ENCODE measurements at places on chromosomes 2 and 18. TPM values are rescaled to one million over a fixed set of nuclear protein-coding genes. Genes with fewer than 3 reads are reported as not detected.
A peak's percentile ranks its signal among the peaks of the same experiment; 100 is the strongest.

DNA sequence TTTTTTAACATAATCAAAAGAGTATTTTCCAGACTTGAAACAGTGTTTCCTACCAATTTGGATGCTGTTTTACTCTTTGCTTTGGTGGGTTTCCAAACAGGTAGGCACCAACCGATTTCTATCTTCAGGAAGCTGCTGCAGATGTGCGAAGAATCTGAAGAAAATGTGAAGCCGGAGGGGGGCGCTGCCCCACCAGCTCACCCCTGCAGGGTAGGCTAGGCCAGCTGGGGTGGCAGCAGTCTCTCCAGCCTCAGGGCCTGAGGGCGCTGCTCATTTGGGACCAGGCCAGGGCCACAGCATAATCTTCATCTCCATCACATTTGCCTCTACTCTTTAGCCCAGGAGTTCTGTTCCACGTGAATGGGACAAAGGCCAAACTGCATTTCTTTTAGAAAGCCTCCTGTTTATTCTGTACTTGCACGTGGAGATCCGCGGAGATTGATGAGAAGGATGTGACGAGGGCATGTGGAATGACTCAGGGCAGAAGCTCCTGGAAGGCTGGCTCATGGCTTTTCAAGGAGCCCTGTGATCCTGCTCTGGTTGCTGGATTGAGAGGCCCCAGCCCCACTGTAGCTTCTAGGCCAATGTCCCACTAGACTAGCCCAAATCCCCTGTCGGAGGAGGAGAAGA, 84.2 kb upstream of the FAM136A start:
- DNase-seq: no peak

DNA sequence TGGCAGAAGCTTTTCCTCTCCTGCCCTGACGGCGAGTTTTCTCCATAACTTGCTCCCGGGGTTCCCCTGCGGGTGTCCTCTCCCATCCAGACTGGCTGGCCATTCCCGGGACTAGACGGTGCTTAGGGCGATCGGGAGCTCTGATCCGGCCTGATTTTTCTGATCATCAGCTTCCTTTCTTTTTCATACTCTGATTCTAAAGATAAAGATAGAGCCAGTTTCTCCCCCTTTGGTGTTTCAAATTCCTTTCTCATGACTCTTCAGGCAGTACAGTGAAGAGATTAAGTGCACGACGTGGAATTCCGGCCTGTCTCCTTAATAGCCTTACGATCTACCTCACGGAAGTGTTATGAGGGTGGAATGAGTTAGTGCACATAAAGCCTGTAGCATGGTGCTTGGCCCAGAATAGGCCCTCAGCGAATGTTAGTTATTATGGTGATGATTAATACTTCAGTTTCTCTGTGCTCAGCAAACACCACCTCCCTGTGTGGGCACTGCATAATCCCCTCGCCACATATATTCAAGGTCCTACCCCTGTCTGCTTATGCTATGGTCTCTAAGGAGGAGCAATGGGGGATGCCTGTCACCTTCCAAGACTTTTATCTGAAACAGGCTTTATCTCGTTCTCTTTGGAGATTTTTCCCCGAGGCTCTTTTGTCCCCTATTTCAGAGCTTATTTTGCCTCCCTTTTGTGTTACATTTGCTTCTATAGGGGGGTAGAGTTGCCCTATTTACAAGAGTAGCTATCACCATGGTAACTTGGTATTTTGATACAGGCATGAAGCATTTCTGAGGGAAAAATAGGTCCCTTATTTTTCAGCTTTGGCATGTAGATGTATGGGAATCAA, 254.8 kb downstream of the CDH2 start:
- no peak for DNase-seq

DNA sequence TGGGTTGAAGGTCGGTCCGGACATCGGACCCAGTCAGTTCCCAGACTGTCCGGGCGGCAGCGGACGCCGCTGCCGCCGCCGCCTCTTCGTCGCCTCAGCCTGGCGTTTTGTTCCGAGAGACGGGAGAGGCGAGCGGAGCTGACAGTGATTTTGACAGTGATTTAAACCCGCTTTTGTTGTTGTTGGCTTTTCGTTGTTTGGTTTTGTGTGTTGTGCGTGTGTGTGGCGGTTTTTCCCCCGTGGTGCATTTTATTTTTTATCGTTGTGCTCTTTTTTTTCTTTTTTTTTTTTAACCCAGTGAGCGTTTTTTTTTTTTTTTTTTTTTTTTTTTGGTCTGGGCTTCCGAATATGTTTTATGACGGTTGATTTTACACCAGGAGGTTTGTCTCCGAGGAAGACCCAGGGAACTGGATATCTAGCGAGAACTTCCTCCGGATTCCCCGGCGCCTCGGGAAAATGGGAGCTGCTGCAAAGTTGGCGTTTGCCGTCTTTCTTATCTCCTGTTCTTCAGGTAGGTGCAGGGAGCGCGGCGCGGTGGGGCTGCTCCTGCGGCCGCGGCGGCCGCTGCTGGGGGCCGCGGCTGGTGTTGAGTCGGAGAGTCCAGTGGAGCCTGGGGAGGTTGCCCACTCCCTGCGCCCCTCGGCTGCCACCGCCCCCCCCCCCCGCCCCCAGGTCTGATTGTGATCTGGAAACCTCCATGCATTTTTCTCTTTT, at the start of gene ACVR2A:
TSS of gene ACVR2A (plus strand) at position 333 of the 714 bp plus-strand sequence. CDS start at position 457, 124 bp downstream.
- DNase-seq: peak; percentile 71

DNA sequence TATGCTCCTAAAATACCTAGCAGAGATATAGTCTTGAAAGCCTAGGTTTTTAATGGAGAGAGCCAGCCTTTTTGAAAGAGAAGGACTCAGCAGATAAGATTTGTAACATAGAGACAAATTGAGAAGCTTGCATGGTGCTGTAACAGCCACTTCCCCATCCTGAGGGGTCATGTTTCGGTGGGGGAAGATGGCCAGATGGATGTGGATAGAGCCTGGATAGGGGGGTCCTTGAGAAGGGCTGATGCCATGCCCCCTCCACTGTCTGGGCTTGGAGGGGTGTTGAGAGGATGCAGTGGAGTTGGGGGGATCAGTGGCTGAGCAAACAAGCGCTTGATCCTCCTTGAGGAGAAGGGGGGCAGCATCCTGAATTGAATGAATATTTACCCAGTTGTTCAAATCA, 178.0 kb upstream of the HS6ST1 start:
- DNase-seq: peak; percentile 31

GRCh38 chr2:128474036-128474955, 155.6 kb upstream of the HS6ST1 start:
- DNase-seq: peak; percentile 65

GRCh38 chr2:222877556-222878300, 16.9 kb downstream of the ACSL3 start:
- DNase-seq: no peak

- DNase-seq: no peak
These were observed 9.6 kb downstream of the CALCRL start for GRCh38 chr2:187438455-187438854.

KCNK3 gene
- total RNA-seq: 7.7 TPM

RAX gene
- total RNA-seq: not detected

DNA sequence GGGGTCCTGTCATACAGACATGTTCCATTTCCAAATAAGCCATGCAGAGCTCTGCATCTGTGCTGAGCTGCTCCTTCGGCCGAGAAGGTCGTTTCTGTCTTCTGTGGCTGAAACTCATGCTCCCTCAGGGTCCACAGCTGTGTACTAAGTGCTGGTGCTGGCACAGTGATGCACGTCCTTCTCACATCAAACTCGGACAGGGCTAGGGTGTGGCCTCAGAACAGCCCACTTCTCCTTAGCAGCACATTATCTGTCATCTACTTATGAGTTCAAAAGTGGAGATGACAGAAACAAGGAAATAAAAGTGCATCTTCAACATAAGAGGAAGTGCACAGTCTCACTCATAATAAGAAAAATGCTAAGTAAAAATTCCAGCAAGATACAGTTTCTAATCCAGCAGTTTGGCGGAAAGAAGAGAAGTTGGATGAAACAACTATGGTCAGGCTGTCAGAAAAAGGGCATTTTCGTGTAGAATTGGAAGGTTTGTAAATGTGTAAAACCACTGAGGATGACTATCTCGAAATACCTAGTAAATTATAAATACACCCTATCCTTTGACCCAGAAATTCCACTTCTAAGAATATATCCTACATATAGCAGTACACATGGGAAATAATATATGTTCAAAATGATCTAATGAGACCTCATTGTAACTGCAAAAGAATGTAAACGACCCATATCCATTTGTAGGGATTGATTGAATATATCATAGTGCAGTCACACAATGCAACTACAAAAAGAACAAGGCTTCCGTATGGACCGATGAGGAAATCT, 53.7 kb upstream of the APCDD1 start:
- no peak for DNase-seq

NTSR2 gene
- not detected for total RNA-seq

DNA sequence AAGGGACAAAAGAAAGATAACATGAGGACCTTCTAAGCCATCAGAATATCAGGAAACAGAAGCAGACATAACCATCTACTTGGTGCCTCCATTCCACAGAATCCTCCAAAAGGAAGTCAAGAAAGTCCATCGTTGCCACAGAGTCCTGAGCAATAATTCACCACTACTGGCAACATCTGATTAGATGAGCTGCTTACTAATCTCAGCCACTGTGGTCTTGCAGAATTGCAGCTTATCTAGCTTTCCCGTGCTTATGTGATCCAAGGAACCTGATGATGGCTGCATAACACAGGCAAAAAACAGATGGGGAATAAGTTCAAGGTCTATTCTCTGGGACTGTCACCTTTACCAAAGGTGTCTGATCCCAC, 278.5 kb downstream of the AFF3 start:
- DNase-seq: no peak

All from type B pancreatic cell (in vitro differentiated cells).